ENCODE measurements at places on chromosomes 6 and 20.

DNA sequence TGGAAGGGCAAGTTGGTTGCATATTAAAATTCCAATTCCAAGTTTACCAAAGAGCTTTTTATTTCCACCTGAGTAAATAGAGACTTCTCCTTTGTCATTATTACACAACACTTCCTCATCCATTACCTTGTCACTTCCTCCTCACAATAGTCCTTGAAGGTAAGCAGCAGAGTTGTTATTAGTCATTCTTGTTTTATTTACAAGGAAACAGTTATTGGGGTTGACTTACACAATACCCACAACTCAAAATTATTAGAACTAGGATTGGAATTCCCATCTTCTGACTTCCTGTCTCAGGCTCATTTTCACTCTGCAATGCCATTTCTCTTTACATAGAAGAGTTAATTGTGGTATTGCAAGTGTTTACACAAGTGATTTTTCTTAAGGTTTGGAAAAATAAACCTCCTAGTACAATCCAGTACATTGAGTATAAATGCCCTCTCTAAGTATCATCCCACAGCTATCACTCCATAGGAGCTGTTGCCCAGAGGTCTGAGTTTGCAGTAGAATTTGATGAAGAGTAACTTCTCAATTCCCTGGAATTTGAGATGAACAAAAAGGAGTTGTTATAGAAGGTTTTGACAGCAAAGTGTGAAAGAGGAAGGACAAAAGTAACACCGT is 28.9 kb upstream of the MTRF1L start:
- peaks cover 1% of the 10 kb centered on the region for H3K27me3 ChIP-seq
- H3K4me1 ChIP-seq = no peaks in the 10 kb centered on the region
- H3K4me3 ChIP-seq = no peak overlapping the region
- H3K27ac ChIP-seq = no peak overlapping the region
- no peak for DNase-seq

GRCh38 chr6:53828215-53828614 is 33.4 kb downstream of the LRRC1 start:
- no peaks in the 10 kb centered on the region for H3K27me3 ChIP-seq
- H3K36me3 ChIP-seq = no peaks in the 10 kb centered on the region

DNA sequence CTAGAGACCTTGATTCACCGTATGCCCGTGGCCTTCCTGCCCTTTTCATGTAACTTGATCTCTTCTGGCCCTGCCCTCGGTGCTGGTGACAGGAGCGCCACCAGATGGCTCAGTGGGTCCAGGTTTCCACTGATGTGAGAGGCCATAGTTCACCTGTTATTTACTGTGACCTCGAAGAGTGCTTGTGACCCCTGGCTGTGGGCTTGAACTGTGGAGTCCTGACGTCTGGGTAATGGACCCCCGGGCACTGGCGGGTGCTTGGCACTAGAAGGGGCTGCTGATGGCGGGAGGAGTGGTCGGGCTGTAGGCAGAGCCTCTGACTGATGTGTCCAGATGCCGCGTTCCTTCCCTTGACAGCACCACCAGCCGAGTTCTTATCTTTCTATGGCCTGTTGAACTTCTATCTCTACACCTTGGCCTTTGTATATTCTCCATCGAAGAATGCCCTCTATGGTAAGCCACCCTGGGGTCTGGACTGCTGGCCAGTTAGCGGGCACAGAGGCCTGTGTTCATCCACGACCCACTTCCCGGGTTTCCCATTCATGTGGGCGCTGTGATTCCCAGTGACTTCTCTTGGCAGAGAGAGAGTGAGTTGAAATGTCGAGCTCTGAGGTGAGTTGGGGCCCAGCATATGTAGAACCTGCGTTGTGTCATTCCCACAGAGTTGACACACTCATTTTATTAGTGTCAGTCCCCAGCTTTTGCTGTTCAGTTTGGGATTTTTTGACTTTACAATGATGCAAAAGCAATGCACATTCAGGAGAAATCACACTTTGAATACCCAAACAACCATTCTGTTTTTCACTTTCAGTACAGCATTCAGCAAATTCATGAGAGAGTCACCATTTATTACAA is 14.9 kb downstream of the DYNLT1 start:
- H3K4me3 ChIP-seq = no peak overlapping the region
- H3K36me3 ChIP-seq = peaks cover 35% of the 10 kb centered on the region
- DNase-seq = no peak
- peak overlapping the region; percentile 44 for H3K27ac ChIP-seq

DNA sequence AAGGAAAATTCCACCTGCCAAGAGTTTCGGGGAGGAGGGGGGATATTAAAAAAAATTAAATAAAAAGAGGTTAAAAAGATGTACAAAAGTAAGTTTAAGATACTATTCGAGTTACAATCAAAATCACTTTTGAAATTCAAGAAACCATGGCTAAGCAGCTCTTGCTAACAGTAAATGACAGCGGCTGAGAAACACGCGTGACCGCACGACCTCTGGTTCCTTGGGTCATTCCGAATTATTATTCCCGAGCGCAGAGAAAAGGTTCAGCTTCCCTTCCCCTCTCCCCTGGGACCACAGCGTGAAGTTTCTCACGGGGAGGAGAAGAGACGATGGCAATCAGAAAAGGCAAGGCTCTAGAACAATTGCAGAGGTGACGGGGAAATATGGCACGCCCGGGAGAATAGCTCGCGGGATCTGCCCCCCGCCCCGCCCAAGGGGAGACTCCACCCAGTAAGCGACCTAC is 496 bp downstream of the TMEM242 start:
- no peak for DNase-seq
- no peaks in the 10 kb centered on the region for H3K27me3 ChIP-seq
- H3K36me3 ChIP-seq = peaks cover 4% of the 10 kb centered on the region
- peak overlapping the region; percentile 97 for H3K4me3 ChIP-seq
- H3K4me1 ChIP-seq = peaks cover 28% of the 10 kb centered on the region

DNA sequence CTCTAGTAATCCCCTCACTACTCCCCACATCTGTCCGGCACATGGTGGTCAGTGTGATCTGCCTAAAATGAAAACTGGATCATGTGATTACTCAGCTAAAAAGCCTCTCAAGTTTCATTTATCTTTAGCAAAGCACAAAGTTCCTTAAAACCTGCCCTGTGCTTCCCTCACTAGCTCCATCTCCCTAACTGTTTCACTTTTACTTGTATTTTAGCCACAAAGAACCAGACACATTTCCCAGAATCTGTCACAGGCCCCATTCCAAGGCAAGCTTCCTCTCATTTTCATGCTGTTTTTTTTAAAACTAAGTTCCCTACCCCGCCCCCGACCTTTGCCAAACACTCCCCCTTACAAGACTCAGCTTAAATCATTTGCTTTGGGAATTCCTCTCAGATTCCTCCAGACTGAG is 8.9 kb upstream of the IGF2R start:
- no peak for DNase-seq
- H3K27me3 ChIP-seq = peaks cover 38% of the 10 kb centered on the region
- peaks cover 6% of the 10 kb centered on the region for H3K4me1 ChIP-seq
- no peak overlapping the region for H3K4me3 ChIP-seq
- H3K27ac ChIP-seq = peak overlapping the region; percentile 68
- H3K36me3 ChIP-seq = no peaks in the 10 kb centered on the region

DNA sequence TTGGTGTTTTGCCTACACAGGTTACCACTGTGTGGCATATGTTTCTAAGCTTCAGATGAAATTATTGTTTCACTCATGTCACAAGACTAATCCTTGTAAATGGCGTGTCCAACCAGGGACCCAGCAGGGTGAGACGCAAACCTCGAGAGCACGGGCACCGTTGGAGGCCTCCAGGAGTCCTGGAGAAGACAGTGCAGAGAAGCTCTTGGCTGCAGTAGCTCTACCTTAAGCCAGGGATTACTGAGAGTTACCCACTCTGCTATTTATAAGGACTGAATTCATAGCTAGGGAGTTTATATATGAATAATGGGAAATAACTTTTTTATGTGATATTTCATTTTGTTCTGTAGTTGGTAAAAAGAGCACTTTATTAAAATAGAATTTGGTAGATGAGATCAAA is 137.4 kb downstream of the SLC24A3 start:
- no peak for DNase-seq
- H3K4me3 ChIP-seq = no peak overlapping the region
- H3K36me3 ChIP-seq = no peaks in the 10 kb centered on the region
- no peaks in the 10 kb centered on the region for H3K4me1 ChIP-seq
- H3K27ac ChIP-seq = no peak overlapping the region

DNA sequence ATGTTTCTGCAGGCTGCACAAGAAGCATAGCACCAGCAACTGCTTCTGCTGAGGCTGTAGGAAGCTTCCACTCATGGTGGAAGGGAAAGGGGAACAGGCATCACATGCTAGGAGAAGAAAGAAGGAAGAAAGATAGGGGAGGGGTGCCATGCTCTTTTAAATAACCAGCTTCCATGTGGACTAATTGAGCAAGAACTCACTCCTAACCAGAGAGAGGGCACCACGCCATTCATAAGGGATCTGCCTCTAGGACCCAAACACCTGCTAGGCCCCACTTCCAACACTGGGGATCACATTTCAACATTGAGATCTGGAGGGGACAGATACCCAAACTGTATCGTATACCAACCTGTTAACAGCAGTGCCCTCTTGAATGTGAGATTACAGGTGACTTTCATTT is 46.9 kb upstream of the ARMC2 start:
- H3K4me3 ChIP-seq = no peak overlapping the region
- H3K4me1 ChIP-seq = peaks cover 52% of the 10 kb centered on the region
- no peaks in the 10 kb centered on the region for H3K27me3 ChIP-seq
- H3K36me3 ChIP-seq = no peaks in the 10 kb centered on the region
- H3K27ac ChIP-seq = no peak overlapping the region
- no peak for DNase-seq

- no peak overlapping the region for H3K4me3 ChIP-seq
- H3K27ac ChIP-seq = no peak overlapping the region
- H3K36me3 ChIP-seq = peaks cover 5% of the 10 kb centered on the region
- no peaks in the 10 kb centered on the region for H3K27me3 ChIP-seq
- DNase-seq = no peak
Observed at GRCh38 chr6:28336284-28337120, 554 bp upstream of the ZSCAN31 start.

DNA sequence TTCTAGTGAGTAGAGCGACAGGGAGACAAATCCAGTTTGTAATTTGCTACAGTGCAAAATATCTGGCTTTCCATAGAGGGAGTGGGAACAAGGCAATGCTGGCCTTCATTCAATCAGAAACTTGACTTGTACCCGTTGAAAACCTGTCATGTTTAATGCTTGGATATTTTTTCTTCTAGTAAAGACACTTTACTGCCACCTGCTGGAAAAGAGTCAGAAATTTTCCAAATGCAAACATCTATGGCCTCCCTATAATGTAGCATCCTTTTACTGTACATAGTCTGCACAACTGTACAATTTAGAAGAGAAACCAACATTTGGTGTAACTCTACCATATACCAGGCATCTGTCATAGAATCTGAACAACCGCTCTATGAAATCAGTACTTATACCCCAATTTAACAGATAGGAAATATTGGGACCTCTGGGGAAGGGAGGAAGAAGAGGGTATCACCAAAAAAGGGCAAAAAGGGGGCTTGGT is 16.7 kb upstream of the TBC1D20 start:
- H3K27ac ChIP-seq = no peak overlapping the region
- DNase-seq = no peak
- peaks cover 2% of the 10 kb centered on the region for H3K4me1 ChIP-seq
- H3K4me3 ChIP-seq = no peak overlapping the region

DNA sequence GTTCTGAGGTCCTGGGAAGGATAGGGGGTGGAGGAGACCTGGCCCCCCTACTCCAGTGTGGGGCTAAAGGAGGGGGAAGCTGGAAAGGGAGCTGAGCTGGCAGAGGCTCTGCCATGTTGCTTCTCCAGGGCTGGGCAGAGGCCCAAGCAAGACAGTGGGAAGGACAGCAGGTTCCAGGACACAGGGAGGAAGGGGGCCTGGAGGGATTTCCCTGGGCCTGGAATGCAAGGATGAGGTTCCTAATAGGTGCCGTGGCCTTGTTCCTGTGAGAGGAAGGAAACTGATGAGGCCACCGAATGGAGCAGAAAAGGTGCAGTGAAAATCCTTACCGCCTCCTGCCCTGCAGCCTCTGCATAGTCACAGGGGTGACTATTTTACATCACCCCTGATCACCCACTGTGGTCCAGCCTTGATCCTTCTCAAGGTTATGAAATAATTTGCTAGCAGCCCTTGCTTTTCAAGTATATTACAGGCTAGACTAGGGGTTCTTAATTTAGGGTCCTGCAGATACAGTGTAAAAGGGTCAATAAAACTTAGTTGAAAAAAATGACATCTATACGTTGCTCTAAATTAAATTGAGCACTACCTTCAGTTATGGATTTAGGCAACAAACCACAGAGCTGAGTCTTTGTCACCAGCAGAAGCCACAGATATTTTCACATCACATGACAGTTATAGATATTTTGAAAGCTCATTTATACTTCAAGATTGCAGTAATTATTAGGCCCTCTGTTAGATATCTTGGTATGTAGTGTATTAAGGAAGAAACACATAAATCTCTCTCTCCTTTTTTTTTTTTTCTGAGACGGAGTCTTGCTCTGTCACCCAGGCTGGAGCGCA is 45.7 kb upstream of the RNF24 start:
- no peak for DNase-seq
- H3K27ac ChIP-seq = peak overlapping the region; percentile 14
- no peaks in the 10 kb centered on the region for H3K27me3 ChIP-seq
- H3K4me3 ChIP-seq = no peak overlapping the region
- H3K36me3 ChIP-seq = no peaks in the 10 kb centered on the region

DNA sequence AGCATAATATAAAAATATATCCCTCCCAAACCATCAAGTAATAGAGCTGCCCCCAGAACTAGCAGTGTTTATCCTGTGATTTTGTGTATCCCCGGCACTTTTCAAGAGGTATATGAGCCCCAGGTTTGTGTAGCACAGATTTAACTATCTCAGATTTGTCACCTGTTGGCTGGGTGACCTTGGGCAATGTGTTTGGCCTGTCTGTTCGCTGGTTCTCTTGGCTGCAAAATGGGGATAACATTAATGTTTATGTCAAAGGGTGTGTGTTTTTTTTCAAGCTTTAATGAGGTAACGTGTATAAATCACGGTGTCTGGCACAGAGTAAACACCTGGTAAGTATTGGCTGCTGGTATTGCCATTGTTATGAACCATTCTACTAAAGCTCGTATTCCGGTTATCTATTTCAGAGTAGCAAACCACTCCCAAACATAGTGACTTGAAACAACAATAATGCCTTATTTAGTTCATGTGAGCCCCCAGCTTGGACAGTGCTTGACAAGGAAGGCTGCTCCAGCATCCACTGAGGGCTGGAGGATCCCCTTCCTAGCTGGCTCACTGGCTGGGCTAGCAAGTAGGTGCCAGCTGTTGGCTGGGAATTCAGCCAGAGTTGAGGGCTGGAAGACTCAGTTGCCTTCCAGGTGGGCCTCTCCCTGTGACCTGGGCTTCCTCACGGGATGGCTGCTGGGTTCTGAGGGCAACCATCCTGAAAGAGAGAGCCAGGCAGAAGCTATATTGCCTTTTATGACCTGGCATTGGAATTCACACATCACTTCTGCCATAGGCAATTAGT is 36.2 kb downstream of the PDRG1 start:
- DNase-seq = no peak
- H3K27me3 ChIP-seq = no peaks in the 10 kb centered on the region
- no peak overlapping the region for H3K4me3 ChIP-seq
- H3K36me3 ChIP-seq = no peaks in the 10 kb centered on the region
- H3K27ac ChIP-seq = no peak overlapping the region

GRCh38 chr6:35023091-35024000 is 117.8 kb downstream of the TCP11 start:
- peaks cover 48% of the 10 kb centered on the region for H3K4me1 ChIP-seq
- H3K27ac ChIP-seq = peak overlapping the region; percentile 79
- DNase-seq = no peak
- H3K27me3 ChIP-seq = no peaks in the 10 kb centered on the region
- H3K36me3 ChIP-seq = no peaks in the 10 kb centered on the region
- no peak overlapping the region for H3K4me3 ChIP-seq

Data from mesothelial cell of epicardium (in vitro differentiated cells).